ENCODE measurements at places on chromosomes 7 and 10.

DNA sequence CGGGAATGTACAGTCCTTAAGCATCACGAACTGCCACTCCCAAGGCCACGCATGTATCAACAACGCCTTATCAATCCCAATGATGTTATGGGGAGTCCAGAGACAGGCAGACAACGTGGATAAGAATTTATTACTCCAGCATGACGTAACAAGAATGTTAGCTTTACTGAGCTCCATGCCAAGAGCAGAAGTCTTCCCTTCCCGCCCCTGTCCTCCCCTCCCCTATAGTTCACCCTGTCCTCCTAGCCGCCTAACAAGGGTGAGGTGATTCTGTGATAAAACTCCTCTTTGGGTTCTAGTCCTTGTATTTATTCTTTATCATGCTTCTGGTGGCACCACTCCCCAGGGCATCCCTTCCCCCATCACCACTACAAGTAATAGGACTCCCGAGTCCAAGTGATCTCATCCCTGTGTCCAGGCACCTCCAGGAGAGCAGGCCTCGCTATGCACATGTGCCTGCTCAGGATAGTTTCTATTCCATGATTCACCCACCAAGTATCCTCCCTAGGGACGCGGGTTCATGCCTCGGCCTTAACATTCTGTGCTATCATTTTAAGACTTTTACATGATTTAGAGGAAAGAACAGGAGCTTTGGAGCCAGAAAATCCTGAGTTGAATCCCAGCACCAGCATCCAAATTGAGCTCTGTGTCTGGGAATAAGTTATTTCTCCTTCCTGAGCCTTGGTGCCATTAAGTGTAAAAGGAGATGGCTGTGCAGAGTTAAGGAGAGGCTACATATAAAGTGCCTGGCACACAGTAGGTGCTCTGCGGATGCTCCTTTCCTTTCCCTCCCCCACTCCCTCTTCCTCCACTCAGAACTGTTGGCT, 15.4 kb downstream of the GSDME start:
- peak; percentile 23 for DNase-seq

- no peak for DNase-seq
These were observed 105.7 kb downstream of the HOXA1 start for GRCh38 chr7:26989897-26990670.

DNA sequence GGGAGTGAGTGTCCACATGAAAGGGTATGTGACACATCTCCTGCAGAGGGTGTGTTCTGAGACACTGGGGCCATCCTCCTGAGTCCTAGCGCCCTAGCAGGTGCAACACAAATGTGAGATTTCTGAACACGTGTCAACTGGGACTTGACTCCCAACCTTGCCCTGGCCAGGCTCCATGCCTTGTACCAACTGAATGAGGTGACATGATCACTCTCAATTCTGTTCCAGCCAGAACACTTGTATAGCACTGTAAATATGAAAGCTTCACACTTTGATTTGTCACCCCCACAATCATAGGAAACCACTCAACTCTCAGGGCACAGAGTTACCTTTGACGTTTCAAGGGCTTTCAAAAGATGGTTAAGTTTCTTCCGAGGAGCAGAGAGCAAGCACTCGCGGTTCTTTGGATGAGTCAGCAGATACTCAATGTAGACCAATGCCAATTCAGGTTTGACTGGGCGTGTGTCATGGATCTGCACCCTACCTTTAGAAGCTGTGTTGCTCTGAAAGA, 48.6 kb downstream of the NCAPG2 start:
- DNase-seq = no peak

DNA sequence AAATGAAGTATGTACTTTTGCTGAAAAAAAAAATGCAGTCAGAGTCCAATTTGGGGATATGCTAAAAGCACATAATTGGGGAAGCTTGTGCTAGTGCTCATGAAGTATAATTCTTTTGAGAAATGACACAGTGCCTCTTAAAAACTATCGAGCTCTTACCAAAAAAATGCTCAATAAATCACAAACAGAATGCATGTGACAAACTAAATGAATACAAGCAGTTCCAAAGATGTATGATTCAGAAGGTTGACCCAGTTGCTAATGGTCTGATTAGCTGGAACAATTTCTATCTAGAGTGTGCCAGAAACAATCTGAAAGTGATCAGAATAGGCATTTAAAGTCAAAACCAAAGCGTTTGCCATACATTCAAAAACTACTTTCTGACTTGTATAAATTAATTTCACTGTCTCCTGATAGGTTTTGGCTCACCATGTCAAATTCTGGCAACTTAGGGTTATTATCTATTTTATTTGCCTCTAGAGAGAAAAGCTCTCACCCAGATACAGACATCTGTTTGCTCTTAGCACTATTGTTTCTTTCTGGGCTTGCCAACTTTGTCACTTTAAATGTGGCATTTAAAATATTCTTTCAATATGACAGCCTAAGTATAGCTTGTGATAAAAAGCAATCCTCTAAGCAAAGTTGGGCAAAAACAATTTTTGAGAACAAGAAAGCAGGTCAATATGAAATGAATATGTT, 114.7 kb upstream of the AHR start:
- DNase-seq = no peak

DNA sequence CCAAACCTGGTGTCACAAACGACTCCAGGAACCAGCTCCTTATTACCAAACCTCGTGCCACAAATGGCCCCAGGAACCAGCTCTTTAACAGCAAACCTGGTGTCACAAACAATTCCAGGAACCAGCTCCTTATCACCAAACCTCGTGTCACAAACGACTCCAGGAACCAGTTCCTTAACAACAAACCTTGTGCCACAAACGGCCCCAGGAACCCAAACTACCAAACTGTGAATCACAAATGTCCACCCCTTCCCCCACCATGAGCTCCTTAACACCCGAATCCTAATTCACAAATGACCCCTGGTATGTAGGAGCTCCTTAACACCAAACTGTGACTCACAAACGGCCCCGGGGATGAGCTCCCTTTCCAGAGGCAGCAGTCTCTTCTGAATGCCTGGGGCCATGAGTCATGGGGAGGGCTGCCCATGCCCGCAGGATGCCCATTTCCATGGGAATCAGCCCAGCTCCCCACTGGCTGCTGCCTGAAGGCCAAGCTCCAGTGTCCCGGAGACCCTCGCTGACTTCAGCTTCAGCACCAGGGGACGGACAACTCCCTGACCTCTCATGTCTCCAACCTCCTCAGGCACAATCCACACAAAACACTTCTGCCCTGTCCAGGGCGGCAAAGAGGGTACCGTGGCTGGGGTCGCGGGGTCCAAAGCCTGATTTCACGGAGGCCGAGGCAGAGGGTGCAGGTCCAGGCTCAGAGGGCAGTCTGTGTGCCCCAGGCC, 213.1 kb downstream of the ELFN1 start:
- DNase-seq = peak; percentile 48

GRCh38 chr7:2641406-2642393, 9.9 kb downstream of the TTYH3 start:
- DNase-seq = no peak

DNA sequence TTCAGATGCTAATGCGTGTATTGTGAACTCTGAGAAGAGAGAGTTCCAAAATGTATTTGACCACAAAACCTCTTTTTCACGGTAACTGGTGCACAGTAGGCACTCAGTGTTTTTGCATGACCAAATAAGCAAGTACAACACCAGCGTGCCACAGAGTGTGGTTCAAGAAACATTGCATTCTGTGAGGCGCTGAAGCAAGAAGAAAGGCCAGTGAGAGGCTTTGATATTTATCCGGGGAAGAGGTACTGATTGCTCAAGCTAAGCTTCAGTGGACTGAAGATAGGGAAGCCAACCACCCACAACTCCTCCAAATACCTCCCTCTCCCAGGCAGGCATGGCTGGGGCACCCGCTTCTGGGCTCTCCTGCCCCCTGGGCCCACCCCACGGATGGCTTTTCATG, 611.2 kb downstream of the SDK1 start:
- DNase-seq = no peak

GRCh38 chr10:86553639-86554038, 32.0 kb upstream of the WAPL start:
- no peak for DNase-seq

GRCh38 chr10:74234569-74234968, 83.5 kb downstream of the ADK start:
- no peak for DNase-seq

DNA sequence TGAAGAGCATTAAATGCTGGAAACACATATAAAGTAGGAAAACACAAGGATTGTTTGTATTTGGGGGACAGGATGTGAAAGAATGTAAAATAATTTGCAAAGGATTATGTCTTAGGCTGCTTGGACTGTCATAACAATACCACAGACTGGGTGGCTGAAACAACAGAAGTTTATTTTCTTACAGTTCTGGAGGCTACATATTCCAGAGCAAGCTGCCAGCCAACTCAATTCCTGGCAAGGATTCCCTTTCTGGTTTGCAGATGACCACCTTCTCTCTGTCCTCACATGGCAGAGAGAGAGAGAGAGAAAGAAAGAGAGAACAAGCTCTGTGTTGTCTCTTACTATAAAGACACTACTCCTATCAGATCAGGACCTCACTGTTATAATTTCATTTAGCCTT, 8.8 kb upstream of the LAMB4 start:
- no peak for DNase-seq

GRCh38 chr10:72460284-72460876, 105.7 kb upstream of the DNAJB12 start:
- DNase-seq = no peak

DNA sequence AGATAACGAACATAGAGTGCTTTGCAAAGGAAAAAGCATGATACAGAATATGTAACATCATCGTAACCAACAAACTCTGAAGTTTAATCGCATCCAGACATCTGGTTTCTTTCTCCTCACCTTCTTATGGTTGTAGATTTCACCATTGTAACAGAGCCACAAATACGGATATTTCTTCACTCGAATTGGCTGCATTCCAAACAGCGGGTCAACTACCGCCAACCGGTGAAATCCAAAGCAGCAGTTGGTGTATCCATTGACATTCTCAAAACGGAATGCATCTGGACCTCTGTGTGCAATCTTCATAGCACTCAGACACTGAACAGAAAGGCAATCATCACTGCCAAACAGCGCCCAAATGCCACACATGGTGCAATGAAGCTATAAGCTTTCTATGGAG, 3.4 kb downstream of the ASNS start:
- no peak for DNase-seq

DNA sequence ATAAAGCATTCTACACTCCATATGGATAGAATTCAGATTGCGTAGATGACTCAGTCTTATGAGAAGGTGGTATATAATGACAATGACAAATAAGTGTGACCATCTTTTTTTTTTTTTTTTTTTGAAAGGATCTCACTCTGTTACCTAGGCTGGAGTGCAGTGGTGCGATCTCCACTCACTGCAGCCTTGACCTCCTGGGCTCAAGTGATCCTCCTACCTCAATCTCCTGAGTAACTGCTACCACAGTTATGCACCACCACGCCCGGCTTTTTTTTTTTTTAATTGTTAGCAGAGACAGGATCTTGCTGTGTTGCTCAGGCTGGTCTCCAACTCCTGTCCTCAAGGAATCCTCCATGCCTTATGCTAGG, 43.2 kb upstream of the NRP1 start:
- no peak for DNase-seq

DNA sequence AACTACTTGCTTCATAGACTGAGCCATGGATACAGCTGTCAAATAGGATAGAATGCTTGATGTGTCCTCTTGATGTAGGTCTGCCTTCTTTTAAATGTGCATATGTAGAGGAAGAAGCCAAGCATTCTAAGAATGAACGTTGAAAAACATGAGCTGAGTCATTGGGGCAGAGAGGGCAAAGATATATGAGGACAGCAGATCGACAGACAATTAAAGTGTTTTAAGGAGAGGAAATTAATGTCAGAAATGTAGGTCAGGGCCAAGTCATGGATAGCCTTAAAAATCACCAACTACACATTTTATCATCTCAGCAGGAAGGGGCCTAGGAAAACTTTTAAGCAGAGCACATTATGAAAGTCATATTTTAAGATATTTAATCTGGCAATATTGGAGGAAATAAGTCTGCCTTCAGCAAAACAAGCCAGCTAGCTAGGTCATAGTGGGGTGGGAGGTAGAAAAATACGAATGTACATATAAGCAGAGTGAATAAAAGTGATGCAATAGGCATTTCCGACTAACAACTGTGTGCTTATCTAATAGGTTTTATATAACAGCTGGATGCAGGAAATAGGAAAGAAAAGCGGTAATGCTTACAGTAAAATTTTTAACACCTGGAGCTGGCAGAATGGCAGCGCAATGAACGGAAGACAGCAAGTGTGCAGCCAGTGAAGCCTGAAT, 638.3 kb upstream of the TPK1 start:
- DNase-seq = no peak

- DNase-seq = no peak
These were observed 53.5 kb downstream of the RAMP3 start for GRCh38 chr7:45211066-45211465.

DNA sequence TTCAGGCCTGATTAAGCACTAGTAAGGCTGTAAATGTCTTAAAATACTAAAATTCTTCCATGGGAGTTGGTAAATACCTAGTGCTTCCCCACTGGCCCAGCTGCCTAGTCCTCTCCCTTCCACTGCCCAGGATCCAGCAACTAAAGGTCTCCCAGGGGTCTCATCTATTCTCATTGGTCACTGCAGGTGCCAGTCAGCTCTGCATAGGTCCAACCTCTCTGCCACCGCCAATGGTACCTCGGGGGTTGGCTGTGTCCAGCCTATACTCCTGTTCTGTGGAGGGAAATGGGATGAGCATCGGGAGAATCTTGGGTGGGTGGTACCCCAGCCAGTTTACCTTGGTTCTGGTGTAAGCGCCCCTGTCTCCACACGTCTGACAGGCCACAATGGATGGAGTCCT, 6.1 kb upstream of the CREB5 start:
- no peak for DNase-seq

- DNase-seq = peak; percentile 73
These were observed 327.6 kb downstream of the TNS3 start for GRCh38 chr7:47254081-47254977.

DNA sequence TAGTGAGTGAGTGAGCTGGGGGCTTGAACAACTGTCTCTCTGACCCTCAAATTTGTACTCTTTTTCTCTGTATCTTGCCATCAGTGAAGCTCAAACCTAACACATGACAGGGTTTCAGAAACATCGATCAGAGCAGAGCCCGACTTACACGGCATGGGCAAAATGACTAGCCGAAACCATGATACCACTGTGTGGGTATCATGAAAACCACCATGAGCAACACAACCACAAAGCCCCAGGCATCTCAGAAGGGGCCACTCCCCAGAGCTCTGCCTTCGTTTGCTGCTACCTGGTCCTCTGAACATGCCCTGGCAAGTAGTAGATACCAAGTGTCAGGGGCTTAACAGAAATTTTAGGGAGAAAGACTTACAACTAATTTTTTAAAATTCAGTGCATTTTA, 308.5 kb downstream of the WDR11 start:
- DNase-seq = peak; percentile 1
